NCI-H524 (cell line): ENCODE measurements at places on chromosomes 4 and X.

- no peak for DNase-seq
Observed at GRCh38 chr4:62449538-62449937, 1249.4 kb downstream of the ADGRL3 start.

DNA sequence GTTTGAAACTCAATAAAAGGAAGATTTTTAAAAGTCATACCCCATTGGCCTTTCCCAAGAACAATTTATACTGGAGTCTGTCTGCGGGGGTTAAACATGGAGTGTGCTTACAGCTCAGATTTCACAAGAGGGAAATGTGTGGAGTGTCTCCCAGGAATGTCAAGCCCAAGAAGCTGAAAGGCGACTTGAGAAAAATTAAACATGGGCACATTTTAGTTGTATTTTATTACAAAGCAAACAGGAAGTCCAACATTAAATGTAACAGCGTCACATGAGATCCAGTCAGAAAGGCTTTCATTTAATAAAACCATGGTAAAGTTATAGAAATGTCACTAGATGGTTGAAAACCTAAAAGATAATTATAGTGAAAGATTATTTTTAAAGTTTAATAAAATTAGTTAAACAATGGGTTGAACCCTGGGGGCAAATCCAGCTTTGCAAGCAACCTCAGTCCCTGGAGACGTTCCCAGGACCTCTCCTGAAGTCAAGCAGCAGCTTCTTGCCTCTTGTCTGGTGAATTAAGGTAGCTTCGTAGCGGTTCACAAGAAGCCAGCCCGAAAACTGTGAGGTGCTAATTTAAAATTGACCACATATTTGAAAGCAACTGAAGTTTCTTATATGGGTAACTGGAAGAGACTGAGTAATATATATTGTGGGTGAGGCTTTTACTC lies 168.4 kb upstream of the EDNRA start:
- no peak for DNase-seq

DNA sequence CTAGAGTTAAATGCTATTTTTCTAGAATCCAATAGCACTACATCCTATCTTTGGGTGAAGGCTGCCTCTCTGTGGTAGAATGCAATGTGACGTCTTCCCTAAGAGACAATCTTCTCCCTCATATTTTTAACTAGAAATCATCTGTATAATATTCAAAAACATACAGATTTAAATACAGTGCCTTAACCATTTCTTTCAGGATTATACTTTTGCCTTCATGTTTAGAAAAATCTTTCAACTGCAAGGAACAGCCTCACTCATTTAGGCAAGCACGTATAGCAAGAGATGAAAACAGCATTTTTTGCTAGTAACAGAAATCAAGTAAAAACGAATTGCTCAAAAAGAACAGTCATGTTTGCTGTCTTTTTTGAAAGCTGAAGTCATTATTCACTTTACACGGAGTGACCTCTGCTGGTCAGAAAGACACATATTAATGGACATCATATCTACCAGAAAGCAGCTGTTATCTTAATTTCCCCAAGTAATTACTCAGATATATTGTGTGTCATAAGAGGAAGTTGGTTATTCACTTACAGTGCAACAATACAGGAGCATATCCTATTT lies 422.3 kb downstream of the STPG2 start:
- peak; percentile 11 for DNase-seq

- DNase-seq, result no peak
Observed at GRCh38 chrX:145843146-145843904, 25.7 kb downstream of the SLITRK2 start.

DNA sequence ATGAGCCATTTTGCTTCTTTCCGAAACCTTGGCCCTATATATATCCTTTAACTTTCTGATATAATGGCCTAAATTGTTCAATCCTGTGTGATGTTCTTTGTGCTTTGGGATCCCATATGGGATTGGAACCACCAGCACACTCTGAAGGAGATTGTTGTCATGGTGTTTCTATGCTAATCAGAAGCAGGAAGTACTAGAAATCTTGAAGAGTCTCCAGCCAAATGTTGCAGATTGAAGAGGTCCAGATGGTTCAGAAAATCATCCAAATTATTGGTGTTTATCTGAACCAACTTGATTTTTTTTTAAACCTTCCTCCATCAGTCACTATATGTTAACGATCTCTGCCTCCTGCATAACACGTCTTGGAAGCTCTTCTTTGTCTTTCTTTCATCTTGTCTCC lies 72.8 kb downstream of the KIT start:
- peak; percentile 75 for DNase-seq
